ENCODE measurements at places on chromosomes 7 and 10.
A peak's percentile ranks its signal among the peaks of the same experiment; 100 is the strongest.

DNA sequence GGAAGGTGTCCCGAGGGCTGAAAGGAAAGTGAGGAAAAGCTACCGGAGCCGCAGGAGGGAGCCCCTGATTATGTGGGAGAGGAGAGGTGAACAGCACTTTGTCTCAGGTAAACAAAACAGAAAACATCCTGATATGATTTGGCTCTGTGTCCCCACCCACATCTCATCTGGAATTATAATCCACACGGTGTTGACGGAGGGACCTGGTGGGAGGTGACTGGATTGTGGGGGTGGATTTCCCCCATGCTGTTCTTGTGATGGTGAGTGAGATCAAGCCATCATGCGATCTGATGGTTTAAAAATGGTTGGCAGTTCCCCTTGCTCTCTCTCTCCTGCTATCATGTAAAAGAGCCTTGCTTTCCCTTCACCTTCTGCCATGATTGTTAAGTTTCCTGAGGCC is 3.0 kb downstream of the POLD2 start:
- no peak for DNase-seq

GRCh38 chr10:78231939-78232338 is 198.3 kb downstream of the RPS24 start:
- no peak for DNase-seq

- DNase-seq = no peak
These were observed 8.0 kb upstream of the PPIF start for GRCh38 chr10:79339266-79339665.

GRCh38 chr10:111762114-111762513 is 421.5 kb downstream of the GPAM start:
- DNase-seq = no peak

GRCh38 chr10:91210435-91210834 is 10.0 kb upstream of the PCGF5 start:
- peak; percentile 26 for DNase-seq

DNA sequence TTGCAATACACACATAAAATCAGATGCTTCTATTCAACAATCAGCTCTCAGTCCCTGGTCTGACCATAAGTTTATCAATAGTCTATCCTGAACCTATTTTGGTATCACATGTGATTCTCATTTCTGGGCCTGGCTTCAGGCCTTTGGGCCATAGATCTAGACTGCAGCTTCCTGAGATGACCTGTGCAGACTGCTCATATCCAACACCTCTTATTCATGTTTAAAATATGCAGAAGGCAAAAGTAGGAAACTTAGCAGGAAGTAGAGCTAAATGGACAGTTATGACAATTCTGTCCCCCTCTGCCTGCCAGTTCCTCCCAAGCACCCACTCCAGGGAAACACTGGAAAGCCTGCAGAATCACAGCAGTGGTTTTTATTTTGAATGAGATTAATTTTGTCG is 53.3 kb downstream of the C7orf25 start:
- no peak for DNase-seq

DNA sequence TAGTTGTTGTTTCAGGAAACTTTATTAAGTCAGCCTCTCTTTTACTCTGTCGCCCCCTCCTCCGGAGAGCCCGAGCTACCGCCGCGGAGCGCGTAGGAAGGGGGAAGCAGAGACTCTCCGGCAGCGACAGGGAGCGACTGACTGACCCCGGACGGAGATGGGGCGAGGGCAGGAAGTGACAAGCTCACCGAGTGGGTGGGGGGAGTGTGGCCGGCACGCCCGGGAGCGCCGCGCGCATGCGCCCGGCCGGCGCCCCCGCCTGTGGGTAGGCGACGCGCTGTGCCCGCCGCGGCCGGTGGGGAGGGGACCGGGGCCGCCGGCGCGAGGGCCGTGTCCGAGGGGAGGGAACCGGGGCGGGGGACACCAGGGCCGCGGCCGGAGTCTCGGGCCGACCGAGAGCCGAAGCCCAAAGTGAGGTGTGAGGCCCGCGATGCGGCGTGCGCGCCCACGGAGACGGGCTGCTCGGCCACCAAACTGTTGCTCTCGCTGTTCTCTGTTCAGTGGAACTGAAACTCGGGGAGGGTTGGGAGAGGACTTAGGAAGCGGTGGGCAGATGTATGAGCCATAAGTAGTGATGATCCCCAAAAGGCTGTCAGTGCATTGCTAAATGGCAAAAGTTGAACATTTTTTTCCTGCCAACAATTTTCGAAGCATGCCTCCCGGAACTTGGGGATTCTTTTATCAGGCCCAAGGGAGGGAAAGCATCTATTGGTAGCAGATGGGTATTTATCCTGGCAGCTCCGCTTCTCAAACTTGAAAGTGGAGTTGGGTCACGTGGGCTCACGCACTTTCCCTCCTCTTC is at the start of gene ZNF800:
TSS of gene ZNF800 (minus strand) at position 143 of the 802 bp plus-strand sequence. CDS start 1,151 bp downstream, outside the sequence.
- DNase-seq = peak; percentile 92
